Posterior cingulate gyrus (tissue), 11 donors: ENCODE measurements at places on chromosomes 4 and X.

DNA sequence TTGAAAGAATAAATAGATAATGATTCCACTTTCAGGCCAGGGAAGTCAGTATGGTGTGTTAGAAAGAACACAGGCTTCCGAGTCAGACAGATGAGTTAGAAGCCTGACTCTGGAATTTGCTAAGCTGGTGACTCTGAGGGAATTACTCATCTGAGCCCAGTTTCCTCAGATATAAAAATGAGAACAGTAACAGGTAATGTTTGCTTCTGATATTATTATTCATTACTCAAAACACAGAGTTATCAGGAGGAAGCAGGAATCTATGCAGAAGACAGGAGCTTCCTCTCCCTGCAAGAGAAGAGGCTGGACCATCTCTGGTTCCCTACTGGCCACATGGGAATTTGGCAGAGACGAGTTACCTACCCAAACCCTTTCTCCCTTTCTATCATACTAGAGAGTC lies 163.1 kb downstream of the EVC2 start:
- no peak for DNase-seq

DNA sequence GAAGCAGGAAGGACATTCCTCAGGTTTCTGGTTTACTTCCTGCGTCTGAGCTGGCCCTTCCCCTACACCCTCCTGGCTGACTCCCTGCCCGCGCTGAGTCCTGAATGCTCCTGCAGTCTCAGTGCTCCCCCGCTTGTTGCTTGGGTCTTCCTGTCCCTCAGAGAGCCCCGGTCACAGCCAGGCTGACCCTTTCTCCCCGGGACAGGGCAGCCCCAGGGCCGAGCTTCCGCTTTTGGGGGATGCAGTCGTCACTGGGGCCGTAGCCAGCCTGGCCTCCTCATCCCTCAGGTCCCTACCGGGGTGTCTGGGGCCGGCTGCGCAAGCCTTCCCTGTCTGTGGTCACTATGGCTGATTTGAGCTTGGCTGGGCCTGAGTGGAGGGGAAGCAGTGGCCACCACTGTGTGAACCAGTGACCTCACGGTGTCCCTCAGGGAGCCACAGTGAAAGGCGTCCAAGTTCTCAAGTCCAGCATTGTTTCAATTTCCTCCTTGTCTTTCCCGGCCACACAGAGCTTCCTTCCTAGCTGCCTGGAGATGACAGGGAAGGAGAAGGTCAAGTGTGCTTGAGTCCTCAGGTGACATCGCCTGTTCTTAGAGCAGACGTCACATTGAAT lies 34.1 kb upstream of the ASMTL start:
- no peak for DNase-seq

DNA sequence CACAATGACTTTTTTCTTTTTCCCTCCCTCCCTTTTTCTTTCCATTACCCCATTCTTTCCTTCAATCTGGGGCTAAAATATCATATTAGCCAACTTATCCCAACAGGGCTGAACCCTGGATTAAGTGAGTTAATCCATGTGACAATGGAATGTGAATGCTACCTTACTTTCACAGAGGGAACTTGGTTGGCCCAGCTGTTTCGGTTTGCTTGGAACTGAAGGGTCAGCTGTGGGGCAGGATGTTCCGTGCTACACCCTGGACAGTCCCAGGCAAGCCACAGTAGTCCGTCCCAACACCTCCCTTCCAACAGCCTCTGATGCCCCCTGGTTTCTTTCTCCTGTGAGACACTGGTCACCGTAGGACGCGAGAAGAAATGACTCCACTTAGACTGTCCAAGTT lies 95.0 kb upstream of the STS start:
- DNase-seq: no peak

GRCh38 chrX:11968991-11969390 lies 169.3 kb upstream of the FRMPD4 start:
- DNase-seq: no peak

DNA sequence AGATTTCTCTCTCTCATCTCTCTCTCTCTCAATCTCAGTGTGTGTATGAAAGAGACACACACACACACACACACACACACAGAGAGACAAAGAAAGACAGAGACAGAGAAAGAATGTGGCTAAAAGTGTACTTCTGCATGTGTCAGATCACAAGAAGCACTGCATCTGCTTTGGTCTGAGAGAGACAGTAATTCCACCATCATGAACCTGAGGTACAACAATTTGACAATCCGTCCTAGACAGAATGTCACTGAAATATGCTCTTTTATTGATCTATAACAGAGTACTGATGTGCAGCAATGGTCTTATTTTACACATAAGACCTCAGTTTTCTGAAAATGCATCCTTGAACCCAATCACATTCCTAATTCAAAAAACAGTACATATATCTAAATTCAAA lies 576.2 kb upstream of the SMIM31 start:
- DNase-seq: no peak

DNA sequence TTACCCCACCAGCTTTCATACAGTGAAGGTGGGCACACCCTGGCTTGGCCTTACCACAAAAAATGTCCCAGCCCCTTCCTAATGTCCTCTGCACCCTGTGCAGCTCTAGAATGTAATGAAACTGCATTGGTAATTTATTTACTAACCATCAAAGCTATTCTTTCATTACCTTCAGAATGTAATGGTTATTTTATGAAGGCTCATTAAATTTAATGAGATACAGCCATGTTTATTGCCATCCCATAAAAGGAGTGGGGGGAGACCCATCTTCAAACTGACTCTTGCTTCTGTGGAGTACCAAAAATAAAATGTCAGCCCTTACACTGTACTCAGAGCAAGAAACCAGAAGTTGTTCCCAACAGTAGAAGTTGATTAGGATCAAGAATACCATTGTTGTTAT lies 25.0 kb downstream of the NKX6-1 start:
- no peak for DNase-seq

DNA sequence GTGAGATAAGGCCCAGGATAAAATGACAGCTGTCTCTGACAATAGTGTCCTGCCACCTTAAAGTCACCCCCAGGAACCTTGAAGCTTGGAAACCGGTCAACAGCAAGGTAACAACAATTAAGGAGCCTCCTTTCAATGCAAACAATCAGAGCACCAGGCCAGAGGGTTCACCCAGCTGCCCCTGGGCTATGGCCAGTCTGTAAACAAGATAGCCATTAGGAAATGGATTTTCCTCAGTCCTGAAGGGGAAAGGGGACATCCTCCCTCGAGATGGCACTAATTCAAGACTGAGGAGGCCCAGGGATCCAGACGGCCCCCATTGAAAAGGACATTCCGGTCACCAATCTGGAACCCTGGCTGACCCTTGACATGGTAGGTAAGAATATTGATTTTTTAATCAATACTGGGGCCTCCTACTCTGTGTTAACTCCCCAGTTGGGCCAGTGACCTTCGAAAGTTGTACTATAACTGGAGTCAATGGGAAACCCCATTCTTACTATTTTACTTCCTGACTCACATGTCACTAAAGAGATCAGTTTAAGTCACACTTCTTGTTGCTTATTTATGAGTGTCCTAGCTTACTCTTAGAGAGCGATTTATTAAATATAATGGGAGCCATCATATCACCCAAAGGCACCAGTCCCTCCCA lies 61.7 kb upstream of the CT45A1 start:
- no peak for DNase-seq

- no peak for DNase-seq
These were observed 109.0 kb upstream of the MAMLD1 start for GRCh38 chrX:150253959-150254620.

DNA sequence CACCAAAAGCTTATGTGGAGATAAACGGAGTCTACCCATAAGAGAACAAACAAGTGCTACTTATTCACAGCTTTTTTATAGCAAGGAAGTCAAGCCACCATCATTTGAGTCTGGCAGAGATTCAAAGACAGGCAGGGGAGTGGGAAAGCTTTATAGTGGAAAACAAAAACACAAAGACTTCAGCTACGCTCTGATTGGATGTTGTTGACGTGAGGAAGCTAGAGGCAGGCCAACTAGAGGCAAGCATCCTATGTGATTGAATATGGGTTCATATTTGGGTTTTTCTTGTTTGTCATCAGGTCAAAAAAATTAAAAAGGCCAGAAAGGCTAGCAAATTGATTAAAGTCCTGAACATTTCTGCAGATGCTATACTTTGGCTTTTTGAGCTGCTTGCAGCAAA lies 719 bp upstream of the TCEAL4 start:
- no peak for DNase-seq

DNA sequence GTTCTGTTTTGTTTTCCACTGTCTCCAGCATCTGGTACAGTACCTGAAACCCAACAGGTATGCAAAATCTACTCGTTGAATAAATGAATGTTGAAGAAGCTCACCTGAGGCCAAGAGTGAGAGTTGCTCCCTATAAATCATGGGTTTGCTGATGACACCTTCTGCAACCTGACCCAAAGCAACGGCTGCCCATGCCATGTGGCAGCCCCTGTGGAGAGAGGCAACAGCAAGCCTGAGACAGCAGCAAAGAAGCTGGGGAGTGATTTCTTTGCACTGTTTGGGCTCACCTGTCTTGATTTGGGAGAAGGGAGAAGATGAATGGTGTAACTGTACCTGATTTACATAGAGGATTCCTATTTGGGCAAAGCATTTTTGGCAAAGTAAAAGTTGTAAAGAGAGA lies 119.8 kb upstream of the GPC4 start:
- no peak for DNase-seq

DNA sequence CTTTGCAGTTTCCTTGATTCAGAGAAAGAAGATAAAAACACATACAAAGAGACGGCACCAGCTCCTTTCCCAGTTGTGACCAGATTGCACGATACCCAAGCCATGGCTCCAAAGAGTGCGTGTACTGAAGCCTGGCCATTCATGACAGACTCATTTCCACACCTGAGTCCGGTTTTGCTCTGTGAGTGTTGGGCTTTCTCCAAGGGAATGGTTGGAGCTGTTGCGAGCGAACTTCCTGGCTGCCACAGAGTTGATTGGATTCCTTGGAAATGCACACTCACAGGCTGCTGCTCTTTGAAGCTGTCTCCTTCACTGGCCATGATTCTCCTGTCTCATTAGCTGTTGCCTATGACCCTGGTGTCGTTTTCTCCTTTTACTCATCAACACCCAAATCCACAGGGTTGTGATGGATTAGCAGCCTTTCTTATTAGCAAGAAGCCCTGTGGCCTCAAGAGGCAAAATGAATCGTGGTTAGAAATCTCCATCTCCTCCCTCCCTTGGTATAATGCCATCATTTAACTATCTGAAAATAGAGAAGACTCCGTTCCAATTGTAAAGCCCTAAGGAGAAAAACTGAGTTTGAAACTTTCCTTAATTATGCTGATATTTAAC lies 43.9 kb upstream of the BBS12 start:
- DNase-seq: no peak

DNA sequence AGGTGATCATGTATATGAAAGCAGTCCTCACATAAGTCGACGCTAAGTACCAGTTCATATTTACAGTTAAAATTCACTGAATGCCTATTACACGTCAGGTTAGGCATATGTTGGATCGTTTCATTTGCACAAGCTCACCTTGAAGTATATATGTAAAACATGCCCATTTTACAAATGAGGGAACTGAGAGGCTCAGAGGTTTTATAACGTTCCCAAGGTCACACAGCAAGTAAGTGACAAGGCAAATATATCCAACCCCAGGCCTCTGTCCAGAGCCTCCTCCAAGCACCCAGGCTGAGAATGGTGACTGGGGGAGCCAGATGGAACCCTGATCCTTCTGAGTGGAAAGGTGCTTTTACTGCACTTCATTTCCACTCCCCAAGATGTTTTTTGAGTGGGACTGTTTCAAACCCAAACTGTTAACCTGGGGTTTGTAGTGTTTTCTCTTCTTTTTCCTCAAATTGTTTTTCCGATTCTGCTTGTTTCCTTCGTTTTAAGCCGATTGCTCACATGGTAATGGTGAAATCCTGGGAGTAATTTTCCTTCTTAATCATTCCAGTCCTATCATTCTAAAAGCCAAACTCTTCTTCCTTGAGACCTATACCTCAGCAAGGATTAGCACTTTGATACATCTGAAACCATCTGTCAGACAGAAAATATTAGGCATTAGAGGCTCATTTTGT lies 791 bp downstream of the SMIM20 start:
- no peak for DNase-seq

DNA sequence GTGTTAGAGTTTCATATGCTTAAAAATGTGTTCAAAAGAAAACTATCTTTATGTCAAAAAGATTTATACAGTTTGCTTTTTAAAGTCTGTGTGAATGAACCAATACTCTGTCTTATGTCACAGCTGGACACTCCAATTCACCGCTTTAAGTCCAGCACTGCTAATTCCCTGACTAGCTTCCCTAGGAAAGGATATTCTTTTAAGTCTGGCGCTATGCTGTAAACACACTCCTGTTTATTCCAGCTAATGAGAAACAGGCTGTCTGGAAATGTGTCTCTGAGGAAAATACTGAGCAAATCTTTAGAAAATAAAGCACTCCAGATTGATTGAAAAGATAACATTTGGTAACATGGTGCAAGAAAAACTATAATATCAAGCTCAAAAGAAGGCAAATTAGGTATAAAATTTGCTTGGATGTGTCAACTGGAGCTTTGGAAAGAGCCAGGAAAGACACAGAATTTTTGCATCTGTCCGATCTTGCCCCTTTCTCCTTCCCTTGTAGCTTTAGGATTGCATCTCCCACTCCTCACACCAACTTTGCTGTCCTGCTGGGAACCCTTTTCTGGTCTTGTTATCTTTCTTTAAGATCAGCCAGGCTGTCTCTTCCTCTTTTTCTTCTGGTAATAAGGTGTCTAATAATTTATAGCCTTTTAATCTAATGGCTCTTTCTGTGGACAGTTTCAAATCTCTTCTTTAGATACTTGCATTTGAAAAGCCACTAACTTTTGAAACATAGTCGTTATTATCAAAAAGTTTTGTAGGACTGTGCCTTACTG lies 40.9 kb upstream of the VEGFC start:
- no peak for DNase-seq

GRCh38 chrX:143094417-143095023 lies 68.8 kb downstream of the SPANXN4 start:
- no peak for DNase-seq

- DNase-seq: no peak
These were observed 7.0 kb downstream of the CD38 start for GRCh38 chr4:15784959-15785634.

DNA sequence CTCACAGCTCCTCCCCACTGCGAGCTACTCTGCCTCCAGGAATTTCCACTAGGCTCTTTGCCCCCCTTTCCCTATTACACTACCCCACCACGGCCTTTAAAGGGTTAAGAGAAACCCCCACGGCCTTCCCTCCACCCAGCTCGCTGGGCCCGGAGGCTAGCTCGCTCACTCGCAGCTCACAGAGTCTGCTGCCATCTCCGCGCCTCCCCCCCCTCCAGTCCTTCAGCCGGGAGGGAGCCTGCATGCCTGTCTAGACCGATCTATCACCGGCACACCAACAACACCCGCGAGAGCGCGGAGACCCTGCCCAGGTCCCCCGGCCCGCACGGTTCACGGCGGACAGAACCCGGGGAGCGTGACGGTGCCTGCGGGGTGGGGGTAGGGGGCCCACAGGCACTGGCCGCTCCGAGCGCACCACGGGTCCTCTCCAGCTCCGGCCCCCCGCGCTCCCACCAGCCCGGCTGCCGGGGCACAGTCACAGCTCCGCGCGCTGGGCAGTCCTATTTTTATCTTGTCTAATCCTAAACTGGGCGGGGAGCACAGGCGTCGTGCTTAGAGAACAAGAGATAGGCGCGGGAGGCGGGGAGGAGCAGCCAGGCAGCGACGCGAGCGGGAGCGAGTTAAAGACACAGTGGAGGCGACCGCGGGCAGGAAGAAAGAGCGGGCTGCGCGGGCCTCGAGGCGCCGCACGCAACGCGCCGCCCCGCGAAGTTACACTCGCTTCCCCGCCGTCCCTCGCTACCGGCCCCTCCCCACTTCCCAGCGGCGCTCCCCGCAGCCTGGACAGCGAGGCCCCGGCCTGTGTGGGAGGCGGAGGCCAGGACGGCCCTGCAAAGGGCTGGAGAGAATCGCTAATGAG lies 3.5 kb downstream of the BCOR start:
- DNase-seq: peak; percentile 37
